ENCODE measurements at places on chromosomes 6 and 20. TPM values are rescaled to one million over a fixed set of nuclear protein-coding genes. Genes with fewer than 3 reads are reported as not detected.

Gene DBNDD2
- polyA plus RNA-seq, result 646 TPM

Gene MATN4
- polyA plus RNA-seq, result 0.20 TPM

Gene LHFPL5
- polyA plus RNA-seq, result 5.4 TPM

Gene SALL4
- not detected for polyA plus RNA-seq

Gene ABRACL
- polyA plus RNA-seq, result 59.3 TPM

Gene CRIP3
- 24.0 TPM for polyA plus RNA-seq

Gene CD83
- 7.3 TPM for polyA plus RNA-seq

Gene SYNDIG1
- polyA plus RNA-seq, result 19.3 TPM

Gene TRIM39
- polyA plus RNA-seq, result 13.8 TPM

Gene OTOR
- not detected for polyA plus RNA-seq

Gene PPP1R14C
- polyA plus RNA-seq, result 1.8 TPM

Gene EYS
- polyA plus RNA-seq, result not detected

Gene PSORS1C2
- not detected for polyA plus RNA-seq

Gene GSTA3
- polyA plus RNA-seq, result not detected

Gene PLG
- not detected for polyA plus RNA-seq

Gene PDE7B
- polyA plus RNA-seq, result 1.6 TPM

Gene IMPG1
- polyA plus RNA-seq, result 0.08 TPM

Gene FNDC11
- 8.0 TPM for polyA plus RNA-seq

Gene CTAGE9
- polyA plus RNA-seq, result not detected

Gene COL19A1
- polyA plus RNA-seq, result not detected

Gene PRSS16
- polyA plus RNA-seq, result 24.8 TPM

Gene ADTRP
- polyA plus RNA-seq, result 0.37 TPM

Gene ZSCAN31
- polyA plus RNA-seq, result 19.4 TPM

Gene PROKR2
- polyA plus RNA-seq, result not detected

Gene IRF4
- polyA plus RNA-seq, result 0.08 TPM

Gene C20orf202
- 0.27 TPM for polyA plus RNA-seq

All from brain (organoid and tissue), 16 donors.